ENCODE measurements at places on chromosomes 7 and 10.

DNA sequence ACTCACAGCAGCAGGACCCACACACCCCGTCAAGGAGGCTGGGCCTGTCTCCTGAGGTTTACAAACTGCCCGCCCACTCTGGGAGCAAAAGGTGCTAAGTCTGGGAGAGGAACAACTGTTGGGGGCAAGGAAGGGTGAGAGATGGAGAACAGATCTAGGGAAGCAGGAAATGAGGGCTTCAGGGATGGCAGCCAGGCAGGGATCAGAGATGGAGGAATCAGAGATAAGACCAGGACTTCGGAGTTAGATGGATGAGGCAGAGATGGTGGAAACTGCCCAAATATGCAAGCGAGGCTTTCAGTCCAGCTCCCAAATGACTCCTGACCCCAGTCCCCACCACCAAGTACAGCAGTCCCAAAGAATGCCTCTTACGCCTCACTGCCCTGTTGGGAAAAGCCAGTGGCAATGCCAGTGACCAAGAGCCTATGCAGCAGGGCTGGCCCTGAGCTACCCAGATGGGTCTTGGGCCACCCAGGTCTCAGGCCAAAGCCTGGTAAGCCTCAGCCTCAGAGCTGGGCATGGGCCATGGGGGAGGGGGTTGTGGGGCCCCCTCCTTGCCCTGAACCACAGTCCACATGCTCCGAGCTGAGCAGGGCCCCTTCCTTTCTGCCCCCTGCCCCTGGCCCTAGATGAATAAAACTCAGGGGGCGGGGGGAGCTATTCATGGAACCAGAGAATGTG is 39.5 kb upstream of the SLF2 start:
- no peak for DNase-seq

GRCh38 chr7:80731281-80731680 is 92.8 kb downstream of the CD36 start:
- DNase-seq, result no peak

DNA sequence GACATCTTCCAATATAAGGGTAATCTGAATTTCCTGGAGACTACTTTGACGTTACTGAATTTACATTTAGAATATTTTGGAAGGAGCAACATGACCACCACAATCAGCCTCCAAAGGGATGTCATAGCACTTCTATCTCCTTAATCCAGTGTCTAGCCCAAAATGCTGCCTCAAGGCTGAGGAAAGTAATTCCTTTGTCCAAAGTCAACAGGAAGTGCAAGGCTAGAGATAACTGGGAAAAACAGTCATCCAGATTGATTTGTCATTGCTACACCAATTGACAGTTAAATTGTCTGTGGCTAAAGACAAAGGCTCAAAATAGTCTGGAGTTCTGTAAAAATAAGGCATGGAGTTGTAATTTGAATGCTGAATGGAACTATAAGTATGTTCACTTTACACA is 3.9 kb upstream of the TFPI2 start:
- DNase-seq, result no peak

DNA sequence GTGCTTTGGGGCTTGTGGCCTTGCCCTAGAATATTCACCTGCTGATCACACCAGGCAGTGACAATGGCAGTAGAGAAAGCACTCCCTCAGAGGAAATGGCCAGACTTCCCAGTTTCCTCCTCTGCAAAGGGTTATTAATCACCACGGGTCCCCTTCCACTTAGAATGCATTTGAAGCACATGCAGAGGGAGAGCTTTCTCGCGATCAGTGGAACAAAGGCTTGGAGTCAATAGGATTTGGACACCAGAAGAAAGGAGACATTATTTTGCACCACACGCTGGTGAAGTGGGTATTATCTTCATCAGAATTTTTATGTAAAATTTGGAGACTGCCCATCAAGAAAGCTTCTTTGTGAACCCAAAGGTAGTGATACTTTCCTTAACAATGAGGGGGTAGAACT is 35.4 kb upstream of the INHBA start:
- DNase-seq, result no peak

- no peak for DNase-seq
These were observed 4.9 kb downstream of the COL17A1 start for GRCh38 chr10:104080762-104081161.

DNA sequence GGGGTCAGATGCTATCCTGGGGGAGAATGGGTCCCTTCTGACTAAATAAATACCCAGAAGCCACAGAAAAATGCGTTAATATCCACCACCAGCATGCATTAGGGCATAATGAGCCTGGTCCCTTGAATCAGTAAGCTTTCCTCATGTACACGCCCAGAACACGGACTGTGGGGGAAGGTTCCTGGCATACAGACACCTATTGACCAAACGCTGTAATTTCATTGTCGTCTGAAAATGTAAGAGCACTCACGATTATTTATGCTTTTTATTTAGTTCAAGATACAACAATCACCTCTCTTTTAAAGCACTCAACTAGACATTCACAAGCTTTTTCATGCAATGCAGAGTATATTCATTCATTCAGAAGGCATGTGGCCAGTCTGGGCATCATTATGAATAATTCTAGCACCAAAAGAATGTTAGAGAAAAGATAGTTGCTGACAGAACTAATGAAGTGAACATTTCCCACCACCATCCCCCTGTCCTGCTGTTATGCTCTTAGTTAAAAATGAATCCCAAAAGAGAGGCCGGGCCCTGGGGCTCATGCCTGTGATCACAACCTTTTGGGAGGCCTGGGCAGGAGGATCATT is 101.0 kb downstream of the SVIL start:
- DNase-seq, result no peak

DNA sequence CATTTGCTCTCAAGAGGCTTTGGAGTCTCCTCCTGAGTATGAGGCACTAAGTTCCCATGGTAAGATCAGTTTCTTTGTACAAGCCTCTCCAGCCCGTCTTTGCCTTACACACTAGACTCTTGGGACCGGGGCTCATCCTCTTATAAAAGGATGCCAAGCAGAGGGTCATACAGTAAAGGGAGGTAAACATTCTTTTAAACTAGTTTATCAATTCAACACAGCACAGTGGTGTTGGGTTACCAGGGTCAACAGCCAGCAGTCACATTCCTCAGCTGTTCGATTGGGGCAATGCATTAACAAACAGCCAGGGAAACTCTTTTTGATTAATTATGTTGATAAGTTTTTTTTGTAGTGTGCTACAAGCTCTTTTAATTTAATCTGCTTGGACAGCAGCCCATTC is 37.8 kb downstream of the HHEX start:
- DNase-seq, result no peak

Data from esophagus squamous epithelium (tissue), 5 donors.